D341Med (cell line): ENCODE measurements at places on chromosomes 11 and 22.

- no peak for DNase-seq
Observed at GRCh38 chr11:73854680-73855079, 22.0 kb downstream of the COA4 start.

DNA sequence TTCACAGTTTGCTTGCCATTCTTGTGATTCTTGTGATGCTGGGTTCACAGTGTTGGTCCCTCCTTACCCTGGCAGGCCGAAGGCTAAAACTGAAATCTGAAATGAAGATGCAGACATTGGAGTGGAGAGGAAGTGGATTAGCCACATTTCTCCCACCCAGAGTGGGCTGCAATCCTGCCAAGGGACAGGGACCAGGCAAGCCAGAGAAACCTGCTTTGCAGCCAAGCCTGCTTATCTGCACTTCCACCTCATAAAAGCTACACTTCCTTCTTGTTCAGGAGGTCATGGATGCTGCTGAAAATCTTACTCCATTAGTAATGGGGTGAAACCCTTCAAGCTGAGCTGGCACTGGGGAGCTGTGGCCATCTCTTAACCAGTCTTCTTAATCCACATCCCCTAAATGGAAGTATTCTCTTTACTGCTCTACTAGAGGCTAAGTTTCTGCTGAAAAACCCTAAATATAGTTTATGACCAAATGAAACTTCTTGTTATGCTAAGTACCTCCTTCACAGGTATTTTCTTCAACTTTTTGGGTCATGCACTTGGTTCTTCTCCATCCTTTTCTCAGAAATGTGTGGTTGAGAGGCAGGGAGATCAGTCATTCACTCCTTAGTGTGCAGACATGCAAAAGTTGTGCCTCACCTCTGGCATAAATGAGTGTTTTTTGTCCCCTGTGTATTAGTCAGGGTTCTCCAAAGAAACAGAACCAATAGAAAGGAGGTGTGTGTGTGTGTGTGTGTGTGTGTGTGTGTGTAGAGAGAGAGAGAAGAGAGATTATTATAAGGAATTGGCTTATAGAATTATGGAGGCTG lies 133.9 kb upstream of the BMAL1 start:
- DNase-seq = no peak

GRCh38 chr22:43183496-43184277 lies 3.2 kb downstream of the TTLL12 start:
- no peak for DNase-seq

- DNase-seq = peak; percentile 77
Observed at GRCh38 chr22:41619979-41620588, 759 bp downstream of the DESI1 start.

GRCh38 chr11:86551288-86552092 lies 120.9 kb downstream of the ME3 start:
- DNase-seq = peak; percentile 1

- DNase-seq = peak; percentile 94
Observed at GRCh38 chr11:64251016-64251752, at the start of gene PLCB3. Gene PLCB3, plus strand, starts transcription at chr11:64251530. Its CDS starts 120 bp downstream, at chr11:64251650.

GRCh38 chr11:48001438-48002021 lies 21.2 kb downstream of the PTPRJ start:
- DNase-seq = no peak

GRCh38 chr11:57972013-57972367 lies 51.7 kb upstream of the OR9Q1 start:
- no peak for DNase-seq

GRCh38 chr11:45924036-45924915 lies 1.8 kb downstream of the LARGE2 start:
- DNase-seq = no peak

- no peak for DNase-seq
Observed at GRCh38 chr11:120778685-120779490, 245.0 kb upstream of the TBCEL start.

DNA sequence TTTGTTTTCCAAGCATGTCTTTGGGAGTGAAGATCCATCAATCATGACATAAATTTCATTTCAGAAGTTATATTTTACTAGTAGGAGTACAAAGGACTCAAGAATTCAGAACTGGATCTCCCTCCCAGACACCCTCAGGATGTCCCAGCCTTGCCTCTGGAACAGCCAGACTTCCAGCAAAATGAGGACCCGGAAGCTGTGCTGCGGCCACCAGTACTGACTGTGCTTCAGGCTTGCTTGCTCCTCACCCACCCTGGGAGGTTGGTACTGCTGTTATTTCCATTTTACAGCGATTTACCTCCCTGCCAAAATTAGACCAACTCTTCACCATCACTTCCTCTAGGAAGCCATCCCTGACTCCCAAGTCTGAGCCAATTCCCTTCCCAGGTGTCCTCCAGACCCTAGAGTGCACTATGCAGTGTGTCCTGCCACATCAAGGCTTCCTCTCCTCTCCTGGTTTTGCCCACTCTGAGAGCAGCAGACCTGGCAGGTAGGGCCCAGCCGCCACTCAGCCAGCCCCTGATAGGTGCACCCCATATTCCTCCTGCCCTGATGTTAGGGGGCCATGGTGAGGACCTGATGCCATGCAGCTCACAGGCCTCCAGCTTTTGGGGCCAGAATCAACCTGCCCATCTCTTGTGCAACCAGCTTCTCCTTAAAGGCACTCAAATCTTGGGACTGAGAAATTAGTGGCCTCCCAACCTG lies 47.3 kb upstream of the WNT7B start:
- DNase-seq = no peak

DNA sequence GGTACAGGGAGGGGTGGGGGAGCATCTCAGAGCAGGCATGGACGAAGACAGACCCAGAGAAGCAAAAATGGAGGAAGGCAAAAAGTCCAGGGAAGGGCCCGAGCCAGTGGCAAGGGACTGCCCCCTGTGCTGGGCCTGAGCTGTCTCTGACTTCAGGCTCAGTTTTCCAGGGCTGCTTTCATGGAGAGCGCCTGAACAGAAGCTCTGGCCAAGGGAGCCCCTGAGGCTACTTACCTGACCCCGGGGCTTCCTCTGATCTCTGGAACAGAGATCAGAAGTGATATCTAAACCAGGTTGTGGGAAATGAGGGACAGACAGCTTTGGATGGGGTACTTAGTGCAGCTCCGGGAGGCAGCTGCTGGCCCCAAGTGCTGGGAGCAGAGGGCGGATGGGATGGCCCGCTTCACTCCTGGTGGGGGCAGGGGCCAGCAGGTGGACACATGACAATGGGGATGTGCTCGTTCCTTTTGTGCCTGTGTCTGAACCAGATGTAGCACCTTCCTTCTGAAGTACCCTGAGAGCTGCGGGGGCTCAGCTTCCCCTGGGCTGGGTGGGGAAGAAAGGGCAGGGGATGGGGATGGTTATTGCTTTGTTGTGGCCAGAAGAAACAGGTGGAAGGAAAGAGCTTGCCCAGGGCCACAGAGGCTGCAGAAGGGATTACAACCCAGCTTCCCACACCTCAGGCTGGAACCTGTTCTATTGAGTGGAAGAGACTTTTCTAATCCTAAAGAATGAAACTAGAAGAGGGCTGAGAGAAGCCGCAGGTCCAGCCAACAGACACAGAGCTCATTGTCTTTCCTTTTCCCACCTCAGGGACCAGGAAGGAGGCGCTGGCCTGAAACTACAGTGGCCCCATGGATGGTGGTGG lies 5.7 kb downstream of the LRRC10B start:
- no peak for DNase-seq

GRCh38 chr11:34169686-34170085 lies 64.3 kb downstream of the NAT10 start:
- DNase-seq = no peak

- peak; percentile 48 for DNase-seq
Observed at GRCh38 chr11:112453601-112454577, 193.2 kb upstream of the PLET1 start.

- DNase-seq = no peak
Observed at GRCh38 chr11:110217936-110218335, 78.5 kb downstream of the RDX start.

DNA sequence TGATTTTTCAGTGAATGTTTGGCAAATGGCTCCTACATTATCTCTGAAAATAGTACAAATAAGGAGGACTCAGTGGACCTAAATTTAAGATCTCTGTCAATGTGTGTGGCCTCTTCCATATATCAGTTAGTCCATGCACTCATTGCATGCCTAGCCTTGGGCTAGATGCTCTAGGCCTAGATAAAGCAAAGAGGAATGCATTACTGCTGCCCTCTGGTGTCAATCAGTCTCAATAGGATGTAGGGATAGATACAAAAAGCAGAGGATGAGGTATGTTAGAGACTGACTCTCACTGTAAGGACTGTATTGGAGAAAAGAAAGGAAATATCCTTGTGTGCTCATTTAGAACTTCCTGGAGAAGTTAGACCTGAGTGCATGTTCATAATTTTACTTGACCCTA lies 42.0 kb downstream of the MS4A2 start:
- DNase-seq = peak; percentile 50

- DNase-seq = peak; percentile 43
Observed at GRCh38 chr11:12122083-12122482, 11.7 kb downstream of the MICAL2 start.

GRCh38 chr22:23068096-23068831 lies 2.1 kb upstream of the GNAZ start:
- DNase-seq = no peak

DNA sequence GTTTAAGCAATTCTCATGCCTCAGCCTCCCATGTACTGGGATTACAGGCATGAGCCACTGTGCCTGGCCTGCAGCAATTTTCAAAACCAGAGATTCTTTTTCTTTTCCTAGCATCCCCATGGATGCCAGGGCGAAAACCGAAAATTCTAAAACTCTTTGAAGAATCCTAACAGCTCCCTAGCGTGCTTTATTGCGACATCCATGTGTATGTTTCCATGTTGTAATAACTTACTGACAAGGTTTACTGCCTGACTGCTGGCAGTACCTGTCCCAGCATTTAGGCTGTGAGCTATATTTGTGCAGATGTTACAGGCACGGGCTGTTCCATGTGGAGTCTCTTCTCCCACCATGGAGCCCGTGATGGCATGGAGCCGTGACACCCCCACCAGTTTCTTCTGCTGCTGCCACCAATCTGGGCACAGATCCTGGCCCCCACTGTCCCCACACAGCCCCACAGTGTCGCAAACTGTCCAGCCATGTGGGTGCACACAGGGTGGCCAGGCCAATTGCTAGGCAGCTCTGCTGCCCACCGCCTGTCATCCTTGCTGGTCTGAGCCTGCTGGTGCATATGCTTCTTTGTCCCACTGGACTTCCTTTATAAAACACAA lies 7.1 kb upstream of the TAB1 start:
- DNase-seq = no peak

DNA sequence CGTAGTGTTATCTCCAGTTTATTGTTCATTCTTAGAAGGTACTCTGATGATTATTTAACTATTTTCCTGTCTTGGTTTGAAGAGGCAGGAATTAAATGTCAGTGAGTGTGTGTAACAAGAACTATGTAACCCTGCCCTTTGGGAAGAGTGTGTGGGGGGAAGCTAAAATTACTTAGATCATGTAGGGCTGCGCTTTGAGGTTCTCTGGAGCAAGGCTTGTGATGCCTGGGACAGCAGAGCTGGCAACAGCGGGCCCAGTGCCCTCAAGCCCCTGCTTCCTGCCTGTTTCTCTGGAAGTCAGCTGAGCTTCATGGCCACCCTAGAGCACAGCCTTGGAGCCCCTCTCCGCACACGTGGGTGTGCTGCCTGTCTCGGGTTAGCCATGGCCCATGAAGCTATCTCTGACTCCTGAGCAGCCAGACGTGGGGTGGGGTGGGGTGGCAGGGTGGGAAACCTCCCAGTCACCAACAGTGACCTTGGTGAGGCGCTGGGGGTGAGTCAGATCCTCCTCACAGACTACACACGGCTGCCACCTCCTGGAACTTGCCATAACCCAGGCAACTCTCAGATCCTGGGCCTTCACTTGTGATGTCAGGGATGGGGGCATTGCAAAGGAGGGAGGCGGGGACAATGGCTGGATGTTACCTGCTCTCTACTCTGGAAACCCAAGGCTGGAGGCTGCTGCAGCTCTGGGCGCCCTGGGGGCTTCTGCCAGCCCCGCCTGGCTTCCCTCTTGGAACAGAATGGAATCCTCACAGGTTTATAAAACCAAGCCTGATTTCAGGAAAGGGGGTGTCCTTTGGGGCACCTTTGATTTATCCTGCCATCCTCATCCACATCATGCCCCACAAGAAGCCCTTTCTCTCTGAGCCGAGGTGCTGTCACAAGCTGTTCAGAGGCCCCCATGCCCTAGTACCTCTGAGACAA lies 88.6 kb downstream of the SNX19 start:
- DNase-seq = peak; percentile 49

GRCh38 chr11:110524238-110524637 lies 94.5 kb downstream of the FDX1 start:
- no peak for DNase-seq
